ENCODE measurements at places on chromosomes 16 and 17. TPM values are rescaled to one million over a fixed set of nuclear protein-coding genes. Genes with fewer than 3 reads are reported as not detected.

DNA sequence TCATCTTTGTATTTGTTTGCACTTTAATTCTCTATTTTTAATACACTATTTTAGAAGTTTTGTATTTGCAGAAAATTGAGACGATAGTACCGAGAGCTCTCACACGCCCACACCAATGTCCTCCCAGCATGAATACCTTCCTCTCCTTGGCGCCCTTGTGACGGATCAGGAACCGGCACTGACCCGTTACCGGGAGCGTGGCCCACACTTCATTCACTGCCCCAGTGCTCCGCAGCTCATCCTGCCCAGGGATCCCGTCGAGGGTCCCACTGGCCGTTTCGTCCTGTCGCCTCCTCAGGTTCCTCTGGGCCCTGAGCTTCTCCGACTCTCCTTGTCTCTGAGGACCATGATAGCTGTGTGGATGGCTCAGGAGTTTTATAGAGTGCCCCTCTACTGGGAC is 50.6 kb downstream of the KLHDC4 start:
- no peak for DNase-seq

- DNase-seq, result peak; percentile 32
Measured at GRCh38 chr16:87463722-87464690, 28.8 kb downstream of the ZCCHC14 start.

- DNase-seq, result no peak
Measured at GRCh38 chr17:66893863-66894262, 58.9 kb downstream of the CACNG5 start.

- DNase-seq, result peak; percentile 36
Measured at GRCh38 chr16:21150375-21151001, at the start of gene DNAH3. Gene DNAH3 (minus strand): TSS chr16:21150846. CDS start chr16:21150319, 527 bp downstream.

Gene DOC2A
- not detected for total RNA-seq

Gene CTRB2
- not detected for total RNA-seq

Gene CCL14
- total RNA-seq, result not detected

Gene PIMREG
- total RNA-seq, result 46.6 TPM

Data from MG63 (cell line).